ENCODE measurements at places on chromosomes 1 and 21. TPM values are rescaled to one million over a fixed set of nuclear protein-coding genes. Genes with fewer than 3 reads are reported as not detected.

Gene RLF
- 16.9 TPM for total RNA-seq

Gene DONSON
- 10.3 TPM for total RNA-seq

Gene SPRR3
- total RNA-seq, result 1,163 TPM

Gene CBR3
- total RNA-seq, result 45.2 TPM

Gene KRTAP19-3
- total RNA-seq, result not detected

Gene ZNF683
- not detected for total RNA-seq

Gene ATAD3A
- total RNA-seq, result 21.9 TPM

- no peaks in the 10 kb centered on the region for H3K4me1 ChIP-seq
- no peak overlapping the region for H3K4me3 ChIP-seq
- no peak overlapping the region for H3K27ac ChIP-seq
- no peak for DNase-seq
- no peaks in the 10 kb centered on the region for H3K36me3 ChIP-seq
- no peaks in the 10 kb centered on the region for H3K27me3 ChIP-seq
Measured at GRCh38 chr1:246245541-246245940, 261.5 kb downstream of the SMYD3 start.

GRCh38 chr1:84949664-84950063 lies 47.2 kb downstream of the MCOLN2 start:
- H3K27me3 ChIP-seq, result no peaks in the 10 kb centered on the region
- no peak overlapping the region for H3K4me3 ChIP-seq
- peaks cover 14% of the 10 kb centered on the region for H3K4me1 ChIP-seq
- H3K36me3 ChIP-seq, result no peaks in the 10 kb centered on the region
- H3K27ac ChIP-seq, result no peak overlapping the region

DNA sequence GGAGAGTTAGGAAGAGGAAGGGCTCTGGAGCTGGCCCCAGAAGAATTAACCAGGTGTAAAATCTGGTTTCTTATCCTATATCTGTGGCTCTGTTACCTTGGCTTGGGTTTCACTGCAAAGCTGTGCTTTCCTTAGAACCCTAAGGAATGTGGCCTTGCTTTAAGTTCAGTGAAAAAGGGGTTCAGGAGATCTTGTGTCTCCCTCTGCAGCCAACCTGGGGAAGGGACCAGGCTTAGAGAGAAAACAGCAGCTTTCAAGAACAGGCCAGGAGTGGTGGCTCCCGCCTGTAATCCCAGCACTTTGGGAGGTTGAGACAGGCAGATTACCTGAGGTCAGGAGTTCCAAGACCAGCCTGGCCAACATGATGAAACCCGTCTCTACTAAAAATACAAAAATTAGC lies 16.1 kb upstream of the MYCL start:
- H3K36me3 ChIP-seq, result no peaks in the 10 kb centered on the region
- DNase-seq, result no peak
- no peak overlapping the region for H3K4me3 ChIP-seq
- peaks cover 7% of the 10 kb centered on the region for H3K4me1 ChIP-seq

- no peaks in the 10 kb centered on the region for H3K4me1 ChIP-seq
- H3K4me3 ChIP-seq, result no peak overlapping the region
- H3K36me3 ChIP-seq, result no peaks in the 10 kb centered on the region
- no peak overlapping the region for H3K27ac ChIP-seq
- H3K27me3 ChIP-seq, result no peaks in the 10 kb centered on the region
- DNase-seq, result no peak
Measured at GRCh38 chr1:192522673-192523072, 52.9 kb upstream of the RGS1 start.

- no peaks in the 10 kb centered on the region for H3K27me3 ChIP-seq
- no peaks in the 10 kb centered on the region for H3K36me3 ChIP-seq
- no peak for DNase-seq
Measured at GRCh38 chr1:38512789-38513188, 346.8 kb downstream of the RRAGC start.

DNA sequence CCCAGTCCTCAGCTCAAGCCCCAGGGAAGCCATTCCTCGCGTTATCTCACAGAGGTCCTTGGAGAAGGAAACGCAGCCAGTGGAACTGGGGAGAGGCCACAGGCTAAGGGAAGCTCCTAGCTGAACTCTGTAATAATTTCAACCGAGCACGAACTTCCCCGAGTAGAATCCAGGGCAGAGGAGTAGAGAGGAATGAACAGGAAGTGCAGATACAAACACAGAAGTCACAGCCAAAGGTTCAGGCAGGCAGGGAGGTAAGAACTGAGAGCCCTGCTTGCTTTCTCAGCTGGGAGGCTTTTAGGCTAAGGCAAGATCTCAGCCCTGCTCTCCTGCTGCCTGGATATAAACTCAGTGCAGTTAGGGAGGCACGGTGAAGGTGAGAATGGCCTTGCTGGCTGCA lies 23.7 kb downstream of the WARS2 start:
- no peaks in the 10 kb centered on the region for H3K4me1 ChIP-seq
- no peak overlapping the region for H3K4me3 ChIP-seq
- no peak for DNase-seq
- H3K36me3 ChIP-seq, result no peaks in the 10 kb centered on the region
- H3K27me3 ChIP-seq, result no peaks in the 10 kb centered on the region

DNA sequence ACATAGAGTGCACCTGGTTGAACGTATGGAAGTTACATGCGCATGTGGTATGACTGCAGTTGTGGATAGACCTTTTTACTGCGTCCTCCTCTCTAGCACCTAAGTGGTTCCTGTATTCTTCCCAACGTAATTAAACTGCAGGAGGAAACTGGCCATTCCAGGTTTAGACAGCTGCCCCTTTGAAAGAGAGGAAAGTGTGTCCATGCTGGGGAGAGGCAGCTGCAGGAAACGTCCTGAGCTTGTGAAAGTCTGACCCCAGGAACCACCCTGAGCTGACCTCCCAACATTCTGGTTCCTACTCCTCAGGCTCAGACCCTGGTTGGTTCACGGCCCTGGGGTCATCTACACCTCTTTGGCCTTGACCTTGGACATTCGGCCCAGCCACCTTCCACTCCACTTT lies 309.3 kb downstream of the DISC1 start:
- no peaks in the 10 kb centered on the region for H3K27me3 ChIP-seq
- H3K4me3 ChIP-seq, result no peak overlapping the region
- H3K27ac ChIP-seq, result no peak overlapping the region
- no peak for DNase-seq

GRCh38 chr1:112250892-112251291 lies 145.1 kb upstream of the CTTNBP2NL start:
- DNase-seq, result no peak
- H3K27me3 ChIP-seq, result no peaks in the 10 kb centered on the region
- no peak overlapping the region for H3K27ac ChIP-seq
- no peaks in the 10 kb centered on the region for H3K36me3 ChIP-seq

DNA sequence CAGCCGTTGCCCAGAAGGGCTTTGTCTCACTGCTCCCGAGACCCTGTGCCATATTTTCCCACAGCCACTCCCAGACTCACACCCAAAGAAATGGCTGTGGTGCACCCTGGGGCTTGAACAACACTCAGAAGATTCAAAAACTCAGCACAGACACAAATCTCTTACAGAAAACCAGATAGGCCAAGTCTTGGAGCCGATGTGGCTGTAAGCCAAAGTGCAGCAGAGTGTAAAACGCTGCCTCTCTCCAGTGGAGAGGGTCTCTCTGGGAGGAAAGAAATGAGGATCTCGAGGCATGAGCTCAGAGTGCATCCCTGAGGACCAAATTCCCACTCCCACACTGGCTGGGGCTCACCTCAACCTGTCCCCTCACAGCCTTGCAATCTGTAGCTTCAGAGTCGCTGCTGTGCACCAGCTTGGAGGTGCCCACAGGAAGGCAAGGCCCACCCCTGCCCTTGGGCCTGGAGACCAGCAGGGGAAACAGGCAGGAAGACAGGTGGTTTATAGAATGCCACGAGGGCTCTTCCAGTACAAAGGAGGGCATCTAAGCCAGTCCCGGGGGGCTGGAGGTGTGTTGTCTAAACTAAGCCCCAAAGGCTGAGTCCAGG lies 171.3 kb upstream of the AJAP1 start:
- H3K4me3 ChIP-seq, result no peak overlapping the region
- H3K27me3 ChIP-seq, result no peaks in the 10 kb centered on the region
- no peak overlapping the region for H3K27ac ChIP-seq

GRCh38 chr1:1573843-1574720 lies 581 bp downstream of the SSU72 start:
- no peaks in the 10 kb centered on the region for H3K36me3 ChIP-seq
- peak overlapping the region; percentile 98 for H3K27ac ChIP-seq
- H3K27me3 ChIP-seq, result no peaks in the 10 kb centered on the region
- H3K4me1 ChIP-seq, result peaks cover 54% of the 10 kb centered on the region

DNA sequence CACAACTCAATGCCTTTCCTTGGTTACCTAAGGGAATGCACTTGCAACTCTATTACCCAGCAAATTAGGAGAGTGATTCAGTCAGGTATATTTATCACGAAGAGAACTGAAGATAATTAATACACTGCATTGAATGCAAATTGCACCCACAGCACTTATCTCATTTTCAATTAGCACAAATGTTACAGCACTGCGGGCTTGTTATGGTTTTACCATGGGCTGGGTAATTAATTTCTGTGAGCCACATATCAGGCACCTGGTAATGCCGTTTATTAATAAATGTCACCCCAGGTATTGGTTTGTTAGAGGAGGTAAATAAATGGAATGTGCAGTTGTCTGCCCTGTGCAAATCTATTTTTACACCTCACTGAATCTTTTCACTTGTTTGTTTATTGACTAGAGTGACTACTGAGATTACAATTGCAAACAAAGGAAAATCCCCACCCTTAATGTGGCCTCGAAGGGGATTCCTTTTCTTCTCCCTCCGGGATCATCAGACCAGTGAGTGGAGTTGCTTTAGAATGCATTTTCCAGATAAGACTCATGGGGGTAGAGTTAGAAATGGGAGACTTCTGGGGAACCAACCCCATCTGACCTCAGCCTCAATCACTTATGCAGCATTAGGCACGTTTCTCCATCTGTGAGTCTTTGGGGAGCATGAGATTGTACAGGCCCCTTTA lies 269.3 kb downstream of the RPS6KC1 start:
- H3K36me3 ChIP-seq, result no peaks in the 10 kb centered on the region
- no peaks in the 10 kb centered on the region for H3K27me3 ChIP-seq
- H3K27ac ChIP-seq, result no peak overlapping the region
- no peak for DNase-seq

DNA sequence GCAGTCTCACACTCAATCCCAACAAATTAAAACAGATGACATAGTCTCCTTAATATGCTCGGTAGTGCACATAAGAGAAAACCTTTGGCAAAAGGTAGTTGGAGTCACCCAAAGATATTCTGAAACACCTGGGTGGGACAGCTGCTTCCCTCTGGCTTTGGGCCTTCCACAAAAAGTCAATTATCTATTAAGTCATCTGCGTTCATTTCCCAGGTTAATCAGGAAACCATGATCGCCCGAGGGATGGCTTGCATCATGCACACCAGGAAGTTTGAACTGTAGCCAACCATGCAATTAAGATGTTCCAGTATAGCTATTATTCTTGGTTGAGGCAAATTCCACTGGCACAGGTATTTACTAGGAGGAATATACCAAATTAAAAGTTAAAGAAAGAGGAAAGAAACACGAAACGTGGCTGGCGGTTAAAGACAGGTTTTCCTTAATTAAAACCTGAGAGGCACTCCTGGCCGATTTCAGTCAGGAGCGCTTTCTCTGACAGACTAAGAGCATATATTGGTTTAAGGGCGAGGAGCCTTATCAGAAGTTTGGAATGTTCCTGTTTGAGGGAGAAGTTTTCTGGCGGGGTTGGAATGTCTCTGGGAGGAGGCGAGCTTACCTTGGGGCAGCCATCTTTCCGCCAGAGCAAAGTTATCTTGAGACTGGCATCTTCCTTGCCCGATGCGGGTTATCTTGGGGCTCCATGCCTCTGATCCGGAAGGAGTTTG lies 19.9 kb downstream of the CLDN17 start:
- peak overlapping the region; percentile 10 for H3K27ac ChIP-seq
- no peaks in the 10 kb centered on the region for H3K27me3 ChIP-seq

- no peak for DNase-seq
- no peaks in the 10 kb centered on the region for H3K36me3 ChIP-seq
- H3K27me3 ChIP-seq, result no peaks in the 10 kb centered on the region
- no peak overlapping the region for H3K4me3 ChIP-seq
- no peak overlapping the region for H3K27ac ChIP-seq
Measured at GRCh38 chr1:184803180-184803492, 48.5 kb upstream of the EDEM3 start.

GRCh38 chr1:236123563-236123962 lies 18.8 kb upstream of the GPR137B start:
- H3K27ac ChIP-seq, result no peak overlapping the region
- no peaks in the 10 kb centered on the region for H3K4me1 ChIP-seq
- H3K4me3 ChIP-seq, result no peak overlapping the region
- no peaks in the 10 kb centered on the region for H3K27me3 ChIP-seq
- no peaks in the 10 kb centered on the region for H3K36me3 ChIP-seq
- no peak for DNase-seq

- no peaks in the 10 kb centered on the region for H3K27me3 ChIP-seq
- peaks cover 46% of the 10 kb centered on the region for H3K4me1 ChIP-seq
- peak overlapping the region; percentile 88 for H3K27ac ChIP-seq
- H3K4me3 ChIP-seq, result peak overlapping the region; percentile 73
- H3K36me3 ChIP-seq, result no peaks in the 10 kb centered on the region
- no peak for DNase-seq
Measured at GRCh38 chr1:68230901-68231626, 1.3 kb downstream of the WLS start.

DNA sequence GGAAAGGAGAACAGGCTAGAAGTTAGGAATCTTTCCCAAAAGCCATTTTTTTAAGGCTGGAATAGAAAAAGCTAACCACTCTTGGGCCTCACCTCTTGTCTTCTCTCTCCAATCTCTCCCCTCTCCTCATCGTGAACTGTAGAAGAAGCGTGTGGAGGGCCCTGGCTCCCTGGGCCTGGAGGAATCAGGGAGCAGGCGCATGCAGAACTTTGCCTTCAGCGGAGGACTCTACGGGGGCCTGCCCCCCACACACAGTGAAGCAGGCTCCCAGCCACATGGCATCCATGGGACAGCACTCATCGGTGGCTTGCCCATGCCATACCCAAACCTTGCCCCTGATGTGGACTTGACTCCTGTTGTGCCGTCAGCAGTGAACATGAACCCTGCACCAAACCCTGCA lies 19.4 kb downstream of the PPP1R8 start:
- H3K4me3 ChIP-seq, result no peak overlapping the region
- H3K27me3 ChIP-seq, result no peaks in the 10 kb centered on the region
- DNase-seq, result no peak
- H3K4me1 ChIP-seq, result no peaks in the 10 kb centered on the region

DNA sequence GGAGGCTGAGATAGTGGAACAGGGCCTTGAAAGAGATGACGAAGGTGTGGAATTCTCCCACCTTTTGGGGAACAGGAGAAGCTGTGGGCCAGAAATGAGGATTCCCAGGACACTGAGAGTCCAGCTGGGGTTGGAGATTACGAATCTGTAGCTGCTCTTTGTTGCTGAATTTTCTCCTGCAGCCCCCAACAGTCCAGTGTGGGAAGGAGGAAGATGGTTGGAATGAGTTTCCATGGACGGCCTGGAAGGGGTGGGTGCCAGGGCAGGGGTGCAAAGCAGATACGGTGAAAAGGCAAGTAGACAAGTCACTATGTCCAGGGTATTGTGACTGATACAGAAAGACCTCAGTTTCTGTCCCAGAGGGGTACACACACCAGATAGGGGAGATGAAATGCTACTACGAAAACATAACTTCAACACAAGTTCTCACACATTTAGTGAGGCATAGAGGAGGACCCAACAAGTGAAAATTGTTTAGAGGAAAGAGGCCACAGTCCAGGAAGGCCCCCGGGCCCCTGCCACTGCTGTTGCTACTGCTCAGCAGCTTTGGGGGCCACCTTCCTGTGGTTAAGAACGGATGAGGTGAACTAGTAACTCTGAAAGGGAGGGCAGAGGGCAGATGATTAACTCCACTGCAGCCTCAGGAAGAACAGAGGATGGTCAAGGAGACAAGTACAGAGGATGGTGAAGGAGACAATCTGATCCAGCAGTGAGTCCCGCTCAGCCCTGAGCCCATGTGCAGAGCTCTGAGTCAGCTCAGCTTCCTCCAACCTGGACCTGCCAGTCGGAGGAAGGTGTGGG lies 7.3 kb downstream of the CD244 start:
- no peak overlapping the region for H3K4me3 ChIP-seq
- H3K27ac ChIP-seq, result no peak overlapping the region
